Activated CD4-positive, alpha-beta T cell treated with anti-CD3 and anti-CD28 coated beads, Interleukin-2, Interleukin-6, amounts not matched to agents 100 ng/mL and 50 ng/mL, durations not matched to agents 16 hours and 8 hours (primary cell): ENCODE measurements at places on chromosomes 12 and 14.

DNA sequence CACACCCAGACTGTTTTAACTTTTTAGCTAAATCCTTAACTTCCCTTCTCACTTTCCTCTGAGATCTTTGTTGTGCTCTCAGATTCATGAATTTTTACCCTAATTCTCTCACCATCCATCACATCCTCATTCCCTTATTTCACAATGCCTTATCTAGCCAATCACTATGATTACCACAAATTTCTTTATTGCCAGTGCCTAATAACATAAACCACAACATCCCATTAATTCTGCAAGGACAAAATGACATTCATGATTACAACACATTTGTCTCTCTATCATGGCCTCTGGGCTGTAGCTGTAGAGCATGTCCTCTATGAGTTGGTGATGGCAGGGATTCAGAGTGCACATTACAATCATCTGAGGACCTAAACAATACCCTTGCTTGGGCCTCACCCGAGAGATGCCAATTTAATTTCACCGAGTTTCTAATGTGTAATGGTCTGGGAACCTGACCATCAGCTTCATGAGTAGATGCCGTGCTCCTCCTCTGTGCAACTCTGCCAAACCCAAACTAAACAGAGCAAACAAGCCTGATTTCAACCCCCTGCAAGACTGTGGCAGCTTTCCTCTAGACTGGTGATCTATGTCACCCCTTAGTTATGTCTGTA is 99.3 kb downstream of the SPTSSA start:
- DNase-seq: no peak

DNA sequence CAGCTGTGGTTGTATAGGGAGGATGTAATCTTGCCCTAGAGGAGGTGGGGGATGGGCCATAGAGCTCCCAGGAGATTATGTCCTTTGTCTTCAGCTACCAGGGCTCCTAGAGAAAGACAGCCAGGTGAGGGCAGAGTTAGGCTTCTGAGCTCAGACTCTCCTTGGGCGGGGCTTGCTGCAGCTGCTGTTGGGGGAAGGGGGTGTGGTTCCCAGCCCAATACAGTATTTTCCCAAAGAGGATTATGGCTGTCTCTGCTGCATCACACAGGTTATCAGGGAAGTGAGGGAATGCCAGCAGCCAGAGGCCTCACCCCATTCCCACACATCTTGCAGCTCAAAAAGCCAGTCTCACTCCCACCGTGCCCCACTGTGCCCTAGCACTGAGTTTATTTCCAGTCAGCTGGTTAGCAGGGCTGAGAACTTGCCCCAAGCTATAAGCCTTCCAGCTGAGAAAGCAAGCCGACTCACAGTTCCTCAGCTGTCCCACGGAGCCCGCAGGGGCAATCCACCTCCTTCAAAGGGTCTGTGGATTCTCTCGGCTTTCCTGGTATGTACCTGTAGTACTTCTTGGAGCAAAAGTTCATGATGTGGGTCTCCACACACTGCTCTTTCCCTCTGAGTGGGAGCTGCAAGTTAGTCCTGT is 217.3 kb upstream of the CPNE8 start:
- DNase-seq: no peak

- DNase-seq: no peak
These were observed 94.5 kb downstream of the PLXNC1 start for GRCh38 chr12:94242901-94243300.

DNA sequence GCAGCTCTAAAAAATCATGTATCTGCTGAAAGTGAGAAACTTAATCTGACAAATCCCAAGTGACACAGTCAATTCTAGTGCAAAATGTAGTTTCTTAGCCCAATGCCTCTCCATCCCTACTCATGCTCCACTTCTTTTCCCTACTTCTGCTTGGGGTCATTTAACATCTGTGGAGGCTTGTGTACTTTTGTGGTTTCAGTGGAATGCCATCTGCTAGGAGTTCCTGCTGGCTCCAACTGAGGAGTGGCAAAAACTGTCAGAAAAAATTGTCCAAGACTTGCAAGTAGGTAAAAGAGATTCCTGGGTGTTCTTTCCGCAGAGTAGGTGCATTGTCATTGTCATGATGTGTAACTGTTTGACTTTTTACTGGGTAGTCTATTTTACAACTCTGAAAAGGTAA is 12.5 kb upstream of the AVPR1A start:
- no peak for DNase-seq

GRCh38 chr12:123282111-123282510 is 10.5 kb upstream of the CDK2AP1 start:
- DNase-seq: no peak

GRCh38 chr12:117279606-117280005 is 81.8 kb downstream of the NOS1 start:
- no peak for DNase-seq

GRCh38 chr12:106288494-106289195 is 13.9 kb upstream of the TCP11L2 start:
- peak; percentile 46 for DNase-seq

GRCh38 chr12:121299662-121300061 is 3.2 kb upstream of the CAMKK2 start:
- no peak for DNase-seq

DNA sequence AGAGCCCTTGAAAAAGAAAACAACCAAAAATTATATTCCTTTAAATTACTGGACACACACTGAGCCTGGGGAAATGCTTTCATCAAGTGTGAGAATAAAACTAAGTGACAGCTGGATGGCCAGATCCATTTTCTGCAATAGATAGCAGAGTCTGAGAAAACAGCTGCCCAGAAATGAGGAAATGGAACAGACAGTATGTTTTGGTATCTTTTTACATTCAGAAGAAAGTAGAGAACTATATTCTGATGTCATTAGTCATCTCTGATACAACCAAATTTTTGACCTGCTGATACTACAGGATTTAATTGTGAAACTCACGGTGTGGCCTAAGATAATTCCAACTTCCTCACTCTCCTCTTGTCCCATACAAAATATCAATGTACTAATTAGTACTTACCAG is 78.2 kb downstream of the HMGA2 start:
- DNase-seq: no peak

DNA sequence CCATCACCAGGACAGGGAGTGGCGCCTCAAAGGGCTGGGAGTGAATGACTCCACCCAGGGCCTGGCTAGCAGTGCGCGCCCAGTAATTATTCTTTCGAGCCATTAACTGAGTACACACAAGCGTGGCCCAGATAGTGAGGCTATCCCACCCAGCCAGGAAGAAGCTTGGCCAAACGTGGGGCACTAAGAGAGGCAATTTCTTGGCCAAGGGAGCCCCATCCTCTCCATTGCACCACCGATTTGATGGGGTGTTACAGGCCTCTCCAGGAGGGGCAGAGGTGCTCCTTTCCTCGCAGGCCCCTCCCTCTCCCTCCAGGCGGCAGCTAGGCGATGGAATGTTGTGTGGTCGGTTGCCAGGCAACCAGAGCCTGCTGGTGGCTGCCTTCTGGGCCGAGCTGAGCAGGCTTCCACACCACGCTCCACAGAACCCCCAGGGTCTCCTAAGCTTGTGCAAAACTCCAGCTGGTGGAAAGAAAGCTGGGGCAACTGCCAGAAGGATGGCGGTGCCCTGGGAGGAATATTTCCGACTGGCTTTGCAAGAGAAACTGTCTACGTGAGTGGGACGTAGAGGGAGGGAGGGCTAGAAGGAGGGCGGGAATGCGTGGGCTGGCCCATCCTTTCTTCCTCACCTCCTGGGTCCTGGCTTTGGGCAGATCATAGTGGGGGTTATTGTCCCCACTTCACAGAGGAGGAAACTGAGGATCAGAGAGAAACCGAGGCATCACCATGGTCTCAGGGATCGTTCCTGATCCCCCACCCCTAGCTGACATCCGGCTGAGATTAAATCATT is at the start of gene CFAP73:
Gene CFAP73, plus strand, starts transcription at position 364 of the 790 bp plus-strand sequence. Its CDS starts 134 bp downstream, at position 498.
- no peak for DNase-seq

GRCh38 chr14:76891391-76891790 is 65.2 kb downstream of the LRRC74A start:
- no peak for DNase-seq

DNA sequence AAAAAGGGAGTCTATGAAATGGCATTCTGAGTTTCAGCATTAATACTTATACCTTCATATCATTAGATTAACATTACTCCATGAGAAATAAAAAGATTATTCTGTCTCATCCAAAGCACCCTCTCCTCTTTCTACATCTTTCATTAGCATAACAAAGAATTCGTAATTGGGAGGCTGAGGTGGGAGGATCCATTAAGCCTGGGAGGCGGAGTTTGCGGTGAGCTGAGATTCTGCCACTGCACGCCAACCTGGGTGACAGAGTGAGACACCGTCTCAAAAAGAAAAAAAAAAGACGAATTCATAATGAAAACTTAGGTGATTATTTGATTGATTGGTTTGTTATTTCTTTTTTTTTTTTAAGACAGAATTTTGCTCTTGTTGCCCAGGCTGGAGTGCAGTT is 1.8 kb upstream of the CDK17 start:
- DNase-seq: no peak

DNA sequence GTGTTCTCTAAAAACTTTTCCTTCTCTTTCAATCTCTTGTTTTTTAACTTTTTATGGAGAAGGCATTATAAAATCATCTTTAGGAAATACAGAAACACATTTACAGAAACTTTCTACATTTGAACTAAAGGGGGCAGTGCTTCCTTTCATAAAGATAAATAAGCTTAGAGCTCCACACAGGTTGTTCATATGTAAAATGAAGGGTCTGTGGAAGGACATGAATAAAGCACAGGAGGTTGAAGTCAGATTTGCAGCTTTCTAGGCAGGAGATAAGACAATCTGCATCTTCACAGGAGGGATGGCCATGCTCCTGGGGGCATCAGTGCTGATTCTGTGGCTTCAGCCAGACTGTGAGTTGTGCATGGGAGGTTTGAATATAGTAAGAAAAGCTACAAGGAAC is 426.0 kb downstream of the DAD1 start:
- no peak for DNase-seq

DNA sequence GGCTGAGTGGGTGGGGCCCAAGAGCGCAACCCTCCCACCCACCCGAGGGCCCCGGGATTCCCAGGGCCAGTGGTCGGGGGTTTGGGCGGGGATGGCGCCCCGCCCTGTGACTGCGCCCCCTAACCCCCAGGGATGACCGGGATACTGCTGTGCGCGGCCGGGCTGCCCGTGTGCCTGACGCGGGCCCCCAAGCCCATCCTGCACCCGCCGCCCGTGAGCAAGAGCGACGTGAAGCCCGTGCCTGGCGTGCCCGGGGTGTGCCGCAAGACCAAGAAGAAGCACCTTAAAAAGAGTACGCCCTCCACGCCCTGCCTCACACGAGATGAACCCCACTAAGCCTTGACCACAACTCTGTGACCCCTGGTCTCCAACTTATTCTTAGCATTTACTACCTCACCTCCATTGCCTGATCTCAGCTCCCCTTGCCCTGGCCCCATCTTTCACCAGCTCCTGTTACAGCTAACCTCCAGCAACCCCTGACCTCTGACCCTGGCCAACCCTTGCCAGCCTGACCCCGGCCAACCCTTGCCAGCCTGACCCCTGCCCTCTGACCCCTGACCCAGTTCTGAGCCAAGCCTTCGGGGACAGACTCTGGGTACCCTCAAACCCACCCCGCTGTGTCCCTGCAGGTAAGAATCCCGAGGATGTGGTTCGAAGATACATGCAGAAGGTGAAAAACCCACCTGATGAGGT is 37.0 kb downstream of the DTX1 start:
- no peak for DNase-seq

- no peak for DNase-seq
These were observed 132.0 kb downstream of the KICS2 start for GRCh38 chr12:64090047-64090446.

DNA sequence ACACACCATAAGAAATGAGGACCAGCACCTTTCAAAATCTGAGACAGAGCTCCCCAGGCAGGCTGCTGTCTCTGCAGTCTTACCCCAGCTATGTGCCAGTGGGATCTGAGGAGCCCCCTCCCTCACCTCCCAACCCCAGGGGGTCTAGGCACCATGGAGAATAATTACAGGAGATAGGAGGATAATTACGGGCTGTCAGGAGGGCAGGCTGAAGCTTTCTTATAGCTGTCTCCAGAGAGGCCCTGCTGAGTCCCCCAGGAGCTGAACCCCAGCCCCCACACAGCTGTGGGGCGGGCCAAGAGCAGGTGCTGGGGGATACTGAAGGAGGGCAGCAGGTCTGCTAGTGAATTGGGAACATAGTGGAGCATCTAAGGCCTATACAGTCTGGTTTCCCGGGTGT is 6.8 kb downstream of the CPNE6 start:
- DNase-seq: no peak
